ENCODE measurements at places on chromosomes 2 and 18.
A peak's percentile ranks its signal among the peaks of the same experiment; 100 is the strongest.

DNA sequence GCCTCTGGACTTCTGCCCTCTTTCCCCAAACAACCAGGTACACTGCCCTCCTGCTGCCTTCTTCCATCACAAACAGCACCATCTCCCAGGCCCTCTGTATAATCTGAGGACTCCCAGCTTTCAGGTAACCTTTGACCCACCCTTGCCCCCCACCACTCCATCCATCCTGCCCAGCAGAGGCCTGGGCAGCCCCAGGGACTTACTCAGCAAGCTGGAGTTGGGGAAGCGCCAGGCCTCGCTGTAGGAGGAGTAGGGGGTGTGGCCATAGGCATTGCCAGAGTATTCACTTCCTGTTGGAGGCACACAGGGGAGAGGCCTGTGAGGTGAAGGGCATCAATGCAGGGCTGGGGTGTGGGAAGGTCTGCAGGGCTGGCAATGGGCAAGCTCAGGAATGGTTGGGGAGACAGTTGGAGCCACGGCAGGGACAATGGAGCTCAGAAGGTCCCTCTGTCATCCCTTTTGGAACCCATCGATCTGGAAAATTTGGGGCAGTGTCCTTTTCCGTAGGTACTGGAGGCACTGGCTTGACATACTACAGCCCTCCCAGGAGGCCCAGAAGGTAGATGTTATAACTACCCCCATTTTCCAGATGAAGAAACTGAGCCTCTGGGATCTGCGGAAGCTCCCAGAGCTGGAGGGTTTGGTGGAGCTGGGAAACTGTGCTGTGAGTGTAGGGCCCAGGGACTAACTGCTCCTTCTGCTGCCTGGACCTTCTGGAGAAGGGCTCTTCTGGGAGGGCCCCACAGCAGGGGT lies 46.3 kb downstream of the PSD4 start:
- no peak for DNase-seq

- DNase-seq: no peak
Observed at GRCh38 chr2:31434911-31435310, 20.4 kb upstream of the XDH start.

- no peak for DNase-seq
Observed at GRCh38 chr2:147030966-147031720, 813.7 kb upstream of the ACVR2A start.

- no peak for DNase-seq
Observed at GRCh38 chr2:123101434-123101833, 923.7 kb upstream of the CNTNAP5 start.

GRCh38 chr2:161946489-161947107 lies 127.4 kb downstream of the DPP4 start:
- peak; percentile 49 for DNase-seq

- peak; percentile 76 for DNase-seq
Observed at GRCh38 chr2:119476301-119477112, 44.9 kb downstream of the TMEM37 start.

GRCh38 chr18:54127759-54128378 lies 96.6 kb downstream of the MBD2 start:
- DNase-seq: peak; percentile 57

GRCh38 chr18:46250812-46251173 lies 146.6 kb downstream of the HAUS1 start:
- no peak for DNase-seq

DNA sequence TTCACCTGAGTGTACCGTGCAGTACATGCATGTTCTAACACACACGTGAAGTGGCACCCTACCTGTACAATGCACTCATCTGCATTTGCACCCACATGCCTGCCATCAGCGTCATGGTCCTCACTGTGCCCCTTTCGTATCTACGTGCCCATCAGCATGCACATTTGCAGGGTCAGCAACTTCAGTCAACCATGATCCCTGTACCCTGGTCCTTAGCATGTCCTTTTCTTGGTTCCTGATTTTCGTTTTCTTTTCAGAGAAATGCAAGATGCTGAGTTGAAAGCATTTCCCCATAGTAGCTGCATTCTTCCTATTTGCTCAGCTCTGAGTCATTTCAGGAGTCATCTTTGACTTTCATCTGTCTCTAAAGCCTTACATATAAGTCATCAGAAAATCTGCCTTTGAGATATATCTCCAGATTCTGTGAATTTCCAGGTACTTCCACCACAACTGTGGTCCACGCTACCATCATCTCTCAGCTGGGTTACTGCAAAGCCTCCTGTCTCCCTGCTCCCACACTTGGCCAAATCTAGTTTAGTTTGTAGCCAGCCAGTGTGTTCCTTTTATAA lies 14.7 kb upstream of the PUM2 start:
- DNase-seq: no peak

DNA sequence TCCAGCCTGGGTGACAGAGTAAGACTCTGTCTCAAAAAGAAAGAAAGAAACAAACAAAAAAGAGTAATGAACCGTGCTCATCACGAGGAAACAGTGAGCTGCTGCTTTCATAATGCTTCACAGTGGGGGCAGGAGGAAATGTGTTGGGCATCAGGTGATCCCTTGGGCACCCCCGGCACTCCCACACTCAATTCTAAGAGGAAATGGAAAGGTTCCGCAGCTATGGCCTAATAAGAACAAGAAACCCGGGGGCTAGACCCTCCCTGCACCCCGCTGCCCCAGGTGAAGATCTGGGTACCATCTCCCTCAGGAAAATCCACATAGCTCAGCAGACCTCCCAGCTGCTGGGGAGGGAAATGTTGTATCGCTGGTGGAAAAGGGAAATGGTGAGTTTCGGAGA lies 118.9 kb downstream of the LPIN1 start:
- DNase-seq: no peak

- no peak for DNase-seq
Observed at GRCh38 chr2:23698116-23698693, 228.7 kb downstream of the ATAD2B start.
